T-helper 17 cell (primary cell): ENCODE measurements at places on chromosomes 4 and X. TPM values are rescaled to one million over a fixed set of nuclear protein-coding genes. Genes with fewer than 3 reads are reported as not detected.
A peak's percentile ranks its signal among the peaks of the same experiment; 100 is the strongest.

DNA sequence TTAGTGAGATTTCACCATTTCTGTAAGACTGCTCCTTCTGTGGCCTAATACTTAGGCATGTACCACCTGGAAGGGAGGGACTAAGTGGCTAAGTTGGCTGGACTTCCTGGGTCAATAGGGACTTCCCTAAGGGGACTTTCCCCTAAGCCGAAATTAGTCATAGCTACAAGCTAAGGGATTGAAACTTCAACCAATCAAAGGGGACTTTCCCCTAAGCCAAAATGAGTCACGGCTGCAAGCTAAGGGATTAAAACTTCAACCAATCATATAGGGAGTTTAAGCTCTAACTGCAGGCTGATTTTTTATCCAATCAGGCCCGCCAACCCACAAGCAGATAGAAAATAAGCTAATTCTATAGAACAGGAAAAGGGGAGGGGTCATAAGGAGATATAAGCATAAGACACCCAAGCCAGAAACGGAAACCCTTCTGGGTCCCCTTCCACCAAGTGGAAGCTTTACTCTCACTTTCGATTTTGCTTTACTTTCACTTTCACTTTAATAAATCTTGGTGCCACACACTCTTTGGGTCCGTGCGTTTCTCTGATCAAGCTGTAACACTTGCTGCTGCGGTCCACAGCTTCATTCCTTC lies 382.8 kb downstream of the KLHL4 start:
- no peak for DNase-seq

Gene PDS5A
- total RNA-seq: 109 TPM

Gene PRR32
- not detected for total RNA-seq

Gene CWH43
- not detected for total RNA-seq

GRCh38 chrX:107654872-107655761 lies 26.8 kb downstream of the PRPS1 start:
- DNase-seq: peak; percentile 48

DNA sequence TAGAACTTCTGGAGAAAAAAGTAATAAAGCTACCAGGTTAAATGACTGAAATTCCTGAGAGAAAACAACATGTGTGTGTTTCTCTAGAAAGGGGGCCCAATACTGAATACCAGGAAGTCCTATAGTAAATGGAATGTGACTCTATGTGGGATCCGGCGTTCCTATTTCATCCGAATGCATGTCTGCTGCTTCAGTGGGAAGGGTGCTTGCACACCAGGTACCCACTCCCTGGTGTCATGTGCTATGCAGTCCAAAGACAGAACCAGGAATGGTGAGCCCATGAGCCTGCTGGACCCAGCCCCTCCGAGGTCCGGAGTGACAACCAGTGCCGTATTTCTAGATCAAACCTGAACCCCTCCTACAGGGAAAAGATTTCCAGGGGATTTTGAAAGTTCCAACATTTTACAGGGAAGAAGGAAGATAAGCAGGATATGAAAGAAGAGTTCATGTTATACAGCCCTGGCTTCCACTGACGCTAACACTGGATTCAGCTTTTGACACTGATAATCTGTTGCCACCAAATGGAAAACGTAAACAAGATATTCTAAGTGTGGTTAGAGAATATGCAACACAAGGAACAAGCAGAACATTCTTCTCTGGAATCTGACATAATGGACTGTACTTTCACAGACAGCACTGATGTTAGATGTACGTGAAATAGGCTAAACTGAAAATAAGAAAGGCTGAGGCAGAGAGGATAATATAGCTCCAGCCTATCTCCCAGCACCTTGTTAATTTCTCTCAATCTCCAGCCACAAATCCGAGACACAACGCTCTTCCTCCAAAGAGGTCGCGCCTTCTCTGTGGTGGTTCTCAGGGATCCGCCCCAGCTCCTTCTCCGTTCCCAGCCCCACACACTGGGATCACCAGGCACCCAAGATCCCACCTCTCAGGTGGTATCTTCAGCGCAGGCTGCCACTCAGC lies 725 bp upstream of the CXCL1 start:
- no peak for DNase-seq

DNA sequence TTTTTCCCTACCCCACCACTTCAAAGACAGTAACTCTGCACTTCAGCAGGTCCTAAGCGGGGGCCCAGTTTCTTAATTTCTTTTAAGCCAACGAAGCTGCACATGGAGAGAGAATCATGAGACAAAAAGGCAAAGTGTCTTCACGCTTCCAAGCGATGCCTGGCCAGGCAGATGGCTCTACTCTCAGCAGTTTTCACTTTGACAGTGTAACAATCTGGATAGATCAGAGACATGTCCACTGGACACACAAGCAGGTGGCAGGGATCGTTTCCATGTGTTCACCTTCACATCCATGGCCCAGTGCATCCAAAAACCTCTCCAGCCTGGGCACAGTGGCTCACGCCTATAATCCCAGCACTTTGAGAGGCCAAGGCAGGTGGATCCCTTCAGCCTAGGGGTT lies 27.8 kb downstream of the PPP2R2C start:
- DNase-seq: no peak
